H1 (cell line): ENCODE measurements at places on chromosomes 12 and 14. TPM values are rescaled to one million over a fixed set of nuclear protein-coding genes. Genes with fewer than 3 reads are reported as not detected.

The IKBIP gene
- 10.4 and 12.4 TPM in 2 replicates for total RNA-seq

DNA sequence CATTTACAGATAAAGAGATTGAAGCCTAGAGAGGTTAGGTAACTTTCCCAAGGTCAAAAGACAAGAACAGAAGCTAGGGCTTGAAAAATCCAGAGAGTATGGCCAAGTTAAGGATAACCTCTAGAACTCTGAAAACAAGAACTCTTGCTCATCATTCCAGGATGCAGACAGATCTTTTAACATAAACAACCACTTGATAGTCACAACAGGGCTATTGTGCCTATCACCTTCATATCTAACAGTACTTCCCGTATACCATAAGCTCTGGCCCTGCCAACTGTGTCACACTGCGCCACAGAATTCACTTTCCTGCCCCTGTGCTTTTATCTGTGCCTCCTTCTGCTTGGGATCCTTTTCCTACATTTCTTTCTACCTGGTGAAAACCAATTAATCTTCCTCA lies 18.2 kb downstream of the ERP29 start:
- DNase-seq: no peak

DNA sequence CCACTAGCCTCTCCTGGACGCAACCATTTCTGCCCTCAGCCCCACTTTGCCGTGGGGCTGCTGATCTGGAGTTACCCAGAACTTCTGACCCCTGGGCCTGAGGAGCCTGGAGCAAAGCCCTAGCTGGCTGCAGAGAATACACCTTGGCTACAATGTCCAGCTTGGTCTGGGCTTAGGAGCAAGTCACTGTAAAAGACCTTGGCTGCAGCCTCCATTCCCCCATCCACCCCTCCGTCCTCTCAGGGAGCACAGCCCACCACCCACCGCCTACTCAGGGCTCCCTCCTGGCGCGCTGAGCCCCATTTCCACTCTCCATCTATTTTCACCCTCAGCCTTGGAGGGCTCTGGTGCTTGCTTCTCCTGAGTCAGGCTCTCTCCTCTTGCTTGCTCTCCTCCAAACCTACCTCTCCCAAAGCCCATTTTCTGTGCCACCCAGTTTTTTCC lies 42.9 kb downstream of the ERH start:
- DNase-seq: no peak

The DBX2 gene
- total RNA-seq: not detected in 2 replicates
